ENCODE measurements at places on chromosomes 3 and 15.

- DNase-seq = no peak
Observed at GRCh38 chr15:81544385-81544784, 170.4 kb upstream of the TMC3 start.

DNA sequence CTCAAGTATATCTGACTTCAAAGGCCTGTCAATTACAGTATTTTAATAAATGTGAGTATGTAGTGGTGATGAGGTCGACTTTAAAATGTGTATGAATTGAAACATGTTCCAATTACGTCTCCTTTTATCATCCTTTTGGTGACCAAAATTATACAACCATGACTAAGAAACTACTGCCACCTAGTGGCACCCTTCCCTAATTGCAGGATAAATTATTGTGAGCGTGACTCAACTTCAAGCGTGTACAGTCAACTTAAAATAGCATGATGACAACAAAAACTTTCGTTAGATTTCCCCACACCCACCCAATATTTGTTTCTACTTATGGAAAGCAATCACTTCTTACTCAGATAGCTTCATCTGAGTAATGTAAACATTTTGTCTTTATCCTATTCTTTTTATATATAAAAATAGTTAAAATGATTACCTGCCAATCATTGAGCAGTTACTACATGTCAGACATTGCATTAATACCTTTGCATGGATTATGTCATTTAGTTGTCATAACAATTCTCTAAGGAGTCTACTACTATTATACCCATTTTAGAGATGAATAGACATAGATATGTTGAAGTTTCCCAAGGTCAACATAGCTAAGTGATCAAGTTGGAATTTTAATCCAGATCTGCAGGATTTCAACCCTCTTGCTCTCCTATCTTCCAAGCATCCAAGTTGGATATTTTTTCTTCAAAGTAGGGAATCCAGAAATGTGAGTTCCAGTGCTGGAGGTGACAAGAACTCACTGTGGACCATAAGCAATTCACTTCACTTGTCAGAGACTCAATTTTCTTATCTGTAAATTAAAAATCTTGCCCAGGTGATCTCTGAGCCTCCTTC lies 106.0 kb downstream of the MEX3B start:
- DNase-seq = no peak

- DNase-seq = no peak
Observed at GRCh38 chr3:178044320-178044719, 491.9 kb upstream of the KCNMB2 start.

GRCh38 chr3:149378478-149379309 lies 1.2 kb upstream of the TM4SF1 start:
- no peak for DNase-seq

- DNase-seq = no peak
Observed at GRCh38 chr3:122577409-122578031, at the start of gene PARP15. PARP15 (plus strand) TSS chr3:122577650; CDS start chr3:122577668, 18 bp downstream.

- DNase-seq = no peak
Observed at GRCh38 chr3:5267889-5268288, 80.4 kb downstream of the EDEM1 start.

DNA sequence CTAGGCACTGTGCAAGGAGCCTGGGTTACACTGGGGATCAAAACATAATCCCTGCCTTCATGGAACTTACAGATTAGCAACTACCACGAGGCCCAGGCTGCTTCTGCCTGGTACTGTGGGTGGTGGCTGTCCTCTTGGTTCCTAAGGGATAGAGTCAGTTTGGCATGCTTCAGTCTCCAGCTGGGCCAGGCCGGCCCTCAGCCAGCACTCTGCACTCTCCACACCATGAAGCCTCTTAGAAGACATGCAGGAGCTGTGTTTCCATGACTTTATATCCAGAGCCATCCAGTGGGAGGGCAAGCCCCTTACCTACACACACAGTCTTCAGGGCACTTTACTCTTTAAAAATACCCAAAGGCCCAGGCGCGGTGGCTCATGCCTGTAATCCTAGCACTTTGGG lies 54.4 kb downstream of the ATP1B3 start:
- DNase-seq = no peak

DNA sequence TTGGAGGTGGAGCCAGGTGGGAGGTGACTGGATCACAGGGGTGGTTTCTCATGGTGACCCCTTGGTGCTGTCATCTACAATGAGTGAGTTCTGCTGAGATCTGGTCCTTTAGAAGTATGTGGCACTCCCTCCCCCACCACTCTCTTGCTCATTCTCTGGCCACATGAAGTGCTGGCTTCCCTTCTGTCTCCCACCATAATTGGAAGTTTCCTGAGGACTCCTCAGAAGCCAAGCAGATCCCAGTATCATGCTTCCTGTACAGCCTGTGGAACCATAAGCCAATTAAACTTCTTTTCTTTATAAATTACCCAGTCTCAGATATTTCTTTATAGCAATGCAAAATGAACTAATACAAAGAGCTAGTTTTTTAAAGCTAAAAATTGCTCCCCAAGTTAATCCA lies 54.7 kb downstream of the SLC41A3 start:
- no peak for DNase-seq

- no peak for DNase-seq
Observed at GRCh38 chr3:42591811-42592210, 1.2 kb downstream of the SS18L2 start.

- DNase-seq = no peak
Observed at GRCh38 chr3:127637546-127637945, 8.6 kb downstream of the PODXL2 start.

- no peak for DNase-seq
Observed at GRCh38 chr3:139564294-139564861, 24.8 kb upstream of the RBP1 start.

All from cerebellum (tissue), 4 donors.